GM13976 (cell line): ENCODE measurements at places on chromosomes 5 and 9.

DNA sequence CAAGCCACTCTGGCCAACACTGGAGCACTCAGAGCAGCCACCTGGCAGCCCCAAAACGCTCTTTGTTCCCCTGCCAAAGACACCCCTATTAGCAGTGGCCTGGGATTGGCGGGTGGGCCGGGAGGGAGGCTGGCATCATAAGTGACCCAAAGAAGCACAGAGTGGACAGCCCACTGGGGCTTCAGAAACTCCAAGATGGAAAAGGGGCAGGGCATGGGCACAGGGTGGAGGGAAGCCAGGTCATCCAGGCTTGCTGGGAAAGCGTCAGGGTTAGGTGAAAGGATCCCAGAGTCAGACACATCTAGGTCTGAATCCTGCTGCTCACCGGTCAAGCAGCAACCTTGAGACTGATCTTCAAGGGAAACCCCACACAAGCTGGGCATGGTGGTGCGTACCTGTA lies 14.8 kb downstream of the EEIG1 start:
- DNase-seq: no peak

DNA sequence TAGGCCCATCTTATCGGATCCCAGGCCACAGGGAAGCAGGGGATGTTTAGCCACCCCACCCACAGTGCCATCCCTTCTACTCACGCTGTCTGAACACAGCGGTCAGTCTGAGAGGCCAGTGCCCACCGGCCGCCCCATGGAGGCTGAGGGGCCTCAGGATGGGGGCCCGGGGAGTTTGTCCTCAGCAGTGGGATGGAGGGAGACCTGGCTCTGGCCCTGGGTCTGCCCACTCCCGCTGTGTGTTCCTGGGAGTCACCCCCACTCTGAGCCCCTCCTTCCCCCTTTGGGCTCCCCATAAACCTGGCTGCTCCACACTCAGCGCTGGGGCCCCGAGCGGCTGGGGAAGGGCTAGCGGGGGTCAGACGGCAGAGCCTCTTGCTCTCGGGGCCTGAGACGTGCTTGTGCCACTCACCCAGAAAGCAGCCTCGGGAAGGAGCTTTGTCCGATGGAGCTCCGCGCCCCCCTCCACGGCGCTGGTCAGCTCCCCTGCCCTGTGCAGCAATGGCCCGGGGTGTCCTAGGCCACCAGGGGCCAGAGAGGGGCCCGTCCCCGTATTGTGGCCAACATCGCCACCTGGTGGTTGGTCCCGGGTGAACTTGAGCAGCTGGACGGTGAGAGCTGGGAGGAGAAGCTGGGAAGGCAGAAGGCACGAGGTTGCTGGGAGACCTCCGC lies 10.9 kb upstream of the LAMC3 start:
- DNase-seq: peak; percentile 87

GRCh38 chr5:15142458-15142857 lies 270.9 kb upstream of the ANKH start:
- DNase-seq: no peak

DNA sequence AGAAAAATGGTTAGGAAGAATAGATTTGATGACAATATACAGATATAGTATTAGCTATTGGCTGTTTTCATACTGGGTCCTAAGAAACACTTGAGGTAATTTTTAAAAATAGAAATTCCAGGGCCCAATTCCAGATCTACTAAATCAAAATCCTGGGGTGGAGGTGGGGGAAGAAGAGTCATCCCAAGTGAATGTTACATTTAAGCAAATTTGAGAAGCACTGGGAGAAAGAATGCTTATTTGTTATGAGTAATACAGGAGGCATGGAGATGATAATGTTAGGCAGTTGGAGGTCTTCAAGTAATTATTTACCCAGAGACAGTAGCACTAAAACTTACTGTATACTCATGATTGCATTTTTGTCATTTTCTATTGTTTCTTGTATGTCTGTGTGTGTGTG lies 93.0 kb upstream of the DAB2 start:
- no peak for DNase-seq

- DNase-seq: no peak
Observed at GRCh38 chr5:38297830-38298608, 39.7 kb downstream of the EGFLAM start.

DNA sequence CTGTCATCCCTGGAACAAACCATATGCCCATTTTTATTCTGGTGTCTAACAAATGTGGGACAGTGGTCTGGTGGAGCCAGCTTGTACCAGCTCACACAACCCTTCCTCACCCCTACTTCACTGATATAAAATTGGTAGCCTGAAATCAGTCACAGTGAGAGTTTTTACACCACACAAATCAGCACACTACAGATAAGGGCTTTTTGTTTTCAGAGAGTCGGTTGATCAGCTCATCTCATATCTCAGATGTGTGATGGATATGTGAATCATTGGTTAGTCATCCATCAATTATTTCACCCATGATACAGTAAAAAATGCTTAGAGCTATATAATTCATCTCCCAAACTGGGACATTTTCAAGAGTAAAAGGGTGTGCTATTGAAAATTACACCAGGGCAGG lies 529.2 kb downstream of the EBF1 start:
- DNase-seq: no peak

- DNase-seq: no peak
Observed at GRCh38 chr9:11893331-11893730, 799.9 kb upstream of the TYRP1 start.

DNA sequence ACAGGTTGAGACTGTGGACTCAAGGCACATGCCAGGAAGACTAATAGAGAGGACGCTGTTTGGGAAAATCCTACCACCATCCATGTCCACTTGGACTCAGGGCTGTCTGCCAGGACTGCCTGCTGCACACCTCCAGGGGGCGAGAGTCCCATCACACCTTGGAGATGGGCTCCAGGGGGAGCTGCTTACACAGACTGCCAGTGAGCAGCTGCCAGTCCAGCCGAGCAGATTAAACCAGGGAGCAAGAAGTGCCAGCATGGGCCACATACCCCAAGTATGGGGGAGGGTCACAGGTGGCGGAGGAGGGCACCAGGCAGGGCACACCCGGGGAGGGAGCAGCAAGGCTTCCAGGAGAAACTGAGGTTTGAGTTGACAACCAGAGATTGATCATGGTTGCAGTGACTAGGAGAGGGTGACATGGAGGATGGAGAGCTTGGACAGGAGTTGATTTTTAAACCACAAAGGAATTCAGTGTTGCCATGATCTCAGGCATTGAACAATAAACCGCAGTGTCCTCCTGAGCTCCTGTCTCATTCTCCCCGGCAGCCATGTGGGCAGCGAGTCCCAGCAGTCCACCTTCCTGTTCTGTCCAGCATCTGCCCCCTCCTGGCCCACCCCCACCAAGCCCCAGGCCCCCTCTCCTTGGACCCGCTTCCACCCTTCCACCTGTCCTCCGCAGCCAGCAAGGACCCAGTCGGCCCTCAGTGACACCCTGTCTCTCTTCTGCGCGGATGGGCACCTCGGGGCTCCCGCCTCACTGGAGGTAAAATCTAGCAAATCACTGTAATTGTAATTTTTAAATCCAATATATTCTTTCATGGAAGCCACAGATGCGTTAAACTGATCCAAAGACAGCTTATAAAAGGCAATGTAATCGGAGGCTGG lies 3.1 kb upstream of the VAV2 start:
- DNase-seq: no peak

DNA sequence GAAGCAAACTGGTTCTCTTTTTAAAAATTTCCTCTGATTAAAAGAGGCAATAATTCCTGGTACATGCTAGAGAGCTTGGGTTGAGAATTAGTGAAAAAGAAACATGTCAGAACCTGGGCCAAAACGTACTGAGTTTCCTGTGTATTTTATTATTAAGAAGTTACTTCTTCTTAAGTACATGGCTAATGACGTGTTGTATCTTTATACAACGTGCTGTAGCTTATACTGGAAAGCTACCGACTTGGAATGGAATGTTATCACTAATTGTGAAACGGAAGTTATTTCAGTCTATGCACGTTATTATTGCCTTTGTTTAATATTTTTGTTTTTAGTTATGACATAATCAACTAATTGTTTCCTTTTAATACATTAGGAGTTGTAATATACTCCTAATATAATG lies 43.1 kb downstream of the ZNF366 start:
- no peak for DNase-seq

DNA sequence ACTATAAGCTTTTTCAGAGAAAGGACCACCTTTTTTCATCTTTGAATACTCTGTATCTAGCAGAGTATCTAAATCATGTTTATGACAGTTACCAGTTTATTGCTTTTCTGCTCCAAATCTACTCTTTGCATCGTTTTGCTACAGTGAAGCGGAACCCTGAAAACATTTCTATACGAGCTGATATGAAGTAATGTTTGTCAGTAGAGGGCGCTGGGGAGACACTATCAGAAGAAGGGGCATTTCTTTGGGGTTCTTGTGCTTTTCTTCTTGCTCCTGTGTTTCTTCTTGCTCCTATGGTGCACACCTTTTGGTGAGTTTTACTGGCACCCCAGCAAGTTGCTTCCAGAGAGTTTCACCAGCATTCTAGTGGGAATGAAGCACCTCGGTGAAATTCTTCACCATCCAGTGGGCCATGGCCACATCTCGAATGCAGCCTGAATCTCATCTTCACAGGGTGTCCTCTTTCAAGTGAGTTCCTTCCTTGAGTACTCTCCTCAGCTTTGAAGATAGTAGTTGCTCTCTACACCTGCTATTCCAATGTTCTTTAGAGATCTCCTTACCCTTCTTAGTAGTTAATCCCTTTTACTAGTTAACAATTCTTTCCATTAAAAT lies 98.4 kb downstream of the FGF1 start:
- DNase-seq: peak; percentile 21

GRCh38 chr9:108786322-108786721 lies 69.5 kb downstream of the ACTL7B start:
- no peak for DNase-seq

DNA sequence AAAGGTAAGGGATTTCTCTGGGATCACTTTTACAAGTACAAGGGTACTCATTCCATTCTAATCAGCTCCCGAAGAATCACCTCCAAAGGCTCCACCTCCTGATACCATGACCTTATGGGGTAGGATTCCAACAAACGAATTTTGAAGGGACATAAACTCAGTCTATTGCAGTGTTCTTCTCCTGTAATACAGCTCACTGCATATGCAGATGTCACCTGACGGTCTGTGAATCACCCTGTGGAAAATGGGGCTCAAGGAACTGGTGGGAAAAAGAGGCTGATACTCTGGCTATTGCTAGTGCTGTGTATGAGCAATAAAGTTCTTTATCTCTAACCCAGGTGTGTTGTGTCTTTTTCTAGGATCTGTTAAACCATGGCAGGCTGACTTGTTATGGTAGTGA lies 42.4 kb upstream of the CCDC112 start:
- DNase-seq: no peak

GRCh38 chr5:33417632-33418031 lies 23.1 kb upstream of the TARS1 start:
- no peak for DNase-seq

DNA sequence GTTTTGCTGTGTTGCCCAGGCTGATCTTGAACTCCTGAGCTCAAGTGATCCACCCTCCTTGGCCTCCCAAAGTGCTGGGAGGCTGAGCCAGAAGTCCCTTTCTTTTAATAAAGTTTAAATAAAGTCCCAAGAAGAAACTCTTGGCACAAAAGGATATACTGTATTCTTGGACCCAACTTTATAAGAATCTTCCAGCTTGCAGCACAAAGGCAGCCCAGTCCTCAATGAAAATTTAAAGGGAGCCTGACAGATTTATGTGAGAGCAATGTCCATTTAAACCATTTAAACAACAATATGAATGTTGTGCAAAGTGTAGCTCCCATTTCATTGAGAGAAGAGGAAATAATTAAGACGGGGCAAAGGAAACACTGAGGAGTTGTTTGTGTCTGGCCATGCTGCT lies 217.0 kb downstream of the DOCK8 start:
- DNase-seq: no peak

DNA sequence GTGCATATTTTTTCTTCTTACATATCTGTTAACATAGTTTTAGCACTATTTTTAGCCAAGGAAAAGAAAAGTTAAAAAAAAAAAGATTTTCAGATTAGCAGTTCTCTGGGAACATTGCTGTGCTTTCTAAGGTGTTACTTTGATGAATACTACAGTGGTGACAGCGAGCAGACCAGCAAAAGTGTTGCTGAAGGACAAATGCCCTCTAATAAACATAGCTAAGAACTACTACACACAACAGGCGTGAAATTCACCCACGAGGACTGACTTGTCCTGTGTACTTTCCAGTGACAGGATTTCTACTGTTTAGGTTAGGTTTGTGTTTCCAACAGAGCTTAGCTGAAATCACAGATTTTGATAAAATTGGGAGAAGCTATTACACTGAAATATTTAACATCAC lies 153.8 kb downstream of the HCN1 start:
- DNase-seq: no peak

DNA sequence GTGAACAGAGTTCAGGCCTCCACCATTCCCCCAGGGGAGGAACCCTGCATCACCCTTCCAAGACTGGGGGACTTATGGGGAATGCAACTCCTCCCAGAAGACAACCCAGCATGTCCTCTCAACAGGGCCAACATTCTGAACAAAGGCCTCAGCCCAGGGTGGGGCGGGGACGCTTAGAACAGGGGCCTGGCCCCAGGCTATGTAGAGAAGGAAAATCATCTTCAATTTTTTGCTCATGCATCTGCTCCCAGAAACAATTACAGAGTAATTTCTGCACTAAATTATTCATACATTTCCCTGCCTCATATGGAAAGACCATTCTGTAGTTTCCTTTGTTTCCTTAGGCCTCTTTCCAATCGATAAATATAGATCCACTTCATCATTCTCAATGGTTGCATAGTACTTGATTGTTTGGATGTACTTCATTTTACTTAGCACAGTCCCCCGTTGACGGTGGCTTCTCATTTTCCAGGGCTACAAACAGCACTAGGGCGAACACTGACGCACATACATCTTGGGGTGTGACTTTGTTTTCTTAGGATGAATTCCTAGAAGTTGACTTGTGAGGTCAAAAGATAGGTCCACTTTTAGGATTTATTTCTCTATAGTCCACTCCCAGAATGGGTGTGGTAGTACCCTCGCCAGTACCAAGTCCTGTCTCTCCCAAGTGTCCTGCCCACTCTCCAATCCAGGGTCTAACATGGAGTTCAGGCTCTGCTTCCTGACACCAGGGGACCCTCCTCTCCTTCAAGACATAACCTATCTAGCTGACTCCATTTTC lies 27.2 kb upstream of the SMU1 start:
- no peak for DNase-seq

DNA sequence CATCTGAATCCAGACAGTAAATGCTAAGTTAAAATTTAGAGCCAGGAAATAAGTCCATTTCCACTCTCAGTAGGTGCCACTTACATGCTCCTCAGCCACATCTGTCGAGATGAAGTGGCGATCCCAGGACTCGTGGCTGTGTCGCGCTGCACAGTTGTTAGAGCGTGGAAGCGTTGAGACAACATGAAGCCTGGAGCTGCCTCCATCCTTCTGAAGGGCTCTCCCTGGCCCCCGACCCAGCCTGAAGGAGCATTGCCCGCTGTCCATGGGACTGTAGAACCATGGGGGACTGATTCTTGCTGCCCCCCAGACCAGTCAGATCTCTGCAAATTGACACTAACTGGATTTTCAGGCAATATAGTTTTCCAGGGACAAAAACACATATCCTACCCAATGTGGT lies 58.9 kb downstream of the IRX1 start:
- no peak for DNase-seq

DNA sequence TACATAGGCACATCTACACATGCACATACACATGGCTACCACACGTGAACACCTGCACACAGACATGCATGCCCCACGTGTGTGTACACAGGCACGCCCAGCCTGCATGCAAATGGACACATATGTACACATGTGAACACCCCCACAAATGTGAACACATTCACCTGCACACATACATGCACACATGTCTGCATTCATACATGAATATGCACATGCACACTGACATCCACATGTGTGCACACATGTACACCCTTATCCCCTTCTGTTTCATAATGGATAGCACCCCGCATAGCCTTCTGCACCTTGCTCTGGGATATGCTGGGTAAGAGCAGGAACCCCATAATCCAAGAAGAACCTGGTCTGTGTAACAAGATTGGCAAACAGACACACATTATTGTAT lies 66.2 kb downstream of the WNK2 start:
- no peak for DNase-seq
